Stimulated activated CD4-positive, alpha-beta T cell treated with anti-CD3 and anti-CD28 coated beads, Interleukin-1b, Interleukin-23, amount 100 ng/mL, for 4 hours (primary cell): ENCODE measurements at places on chromosomes 1 and 21.

DNA sequence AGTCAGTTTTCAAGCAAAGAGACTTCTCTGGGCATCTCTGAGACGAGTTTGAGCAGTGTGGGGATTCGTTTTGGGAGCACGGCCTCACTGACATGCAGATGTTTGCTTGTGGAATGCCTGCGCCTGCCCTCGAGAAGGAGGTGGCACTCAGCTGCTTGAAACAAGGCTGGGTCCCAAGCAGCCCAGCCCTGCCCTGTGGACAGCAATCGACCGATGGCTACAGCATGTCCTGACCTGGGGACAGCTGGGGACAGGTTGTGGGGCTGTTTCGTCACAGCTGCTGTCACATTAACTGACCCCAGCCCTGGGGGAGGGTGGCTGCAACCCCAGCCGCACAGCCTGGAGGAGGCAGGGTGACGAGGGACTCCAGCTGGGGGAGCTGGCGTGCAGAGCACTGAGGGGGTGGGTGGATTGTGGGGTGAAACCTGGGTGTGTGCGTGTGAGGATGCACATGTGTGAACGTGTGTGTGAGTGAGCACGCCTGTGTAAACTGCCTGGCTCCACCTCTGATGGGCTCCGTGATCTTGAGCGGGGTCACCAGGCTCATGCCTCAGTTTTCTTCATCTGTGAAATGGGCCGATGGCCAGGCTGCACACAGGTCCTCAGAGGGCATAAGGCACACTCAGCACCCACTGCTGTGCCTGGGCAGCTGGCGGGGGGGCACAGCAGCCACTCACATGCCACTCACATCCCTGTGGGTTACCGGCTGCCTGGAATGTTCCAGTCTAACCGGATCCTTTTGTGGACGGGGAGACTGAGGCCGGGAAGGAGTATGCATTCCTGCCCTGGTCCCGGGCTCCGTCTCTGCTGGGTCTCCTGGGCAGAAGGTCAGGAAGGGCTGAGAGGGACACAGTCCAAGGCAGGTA is 49.3 kb downstream of the COL18A1 start:
- DNase-seq = no peak

DNA sequence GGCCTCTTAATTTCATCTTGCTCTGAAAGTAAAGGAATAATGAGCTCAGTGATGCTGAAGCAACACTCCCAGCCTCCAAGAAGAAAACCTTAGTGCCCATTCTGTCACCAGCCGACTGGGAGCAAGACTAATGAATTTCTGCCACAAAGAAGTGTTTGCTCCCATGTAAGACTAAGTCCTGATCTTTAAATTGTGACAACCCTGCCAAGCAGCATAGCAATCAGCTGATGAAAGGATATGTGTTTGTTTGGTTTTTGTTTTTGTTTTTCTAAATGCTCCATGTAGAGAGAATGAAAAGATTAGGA is 113.7 kb upstream of the PALMD start:
- no peak for DNase-seq

- no peak for DNase-seq
Measured at GRCh38 chr1:225617479-225617878, 35.4 kb downstream of the ENAH start.

- DNase-seq = no peak
Measured at GRCh38 chr21:20570824-20571232, 427.4 kb upstream of the NCAM2 start.

DNA sequence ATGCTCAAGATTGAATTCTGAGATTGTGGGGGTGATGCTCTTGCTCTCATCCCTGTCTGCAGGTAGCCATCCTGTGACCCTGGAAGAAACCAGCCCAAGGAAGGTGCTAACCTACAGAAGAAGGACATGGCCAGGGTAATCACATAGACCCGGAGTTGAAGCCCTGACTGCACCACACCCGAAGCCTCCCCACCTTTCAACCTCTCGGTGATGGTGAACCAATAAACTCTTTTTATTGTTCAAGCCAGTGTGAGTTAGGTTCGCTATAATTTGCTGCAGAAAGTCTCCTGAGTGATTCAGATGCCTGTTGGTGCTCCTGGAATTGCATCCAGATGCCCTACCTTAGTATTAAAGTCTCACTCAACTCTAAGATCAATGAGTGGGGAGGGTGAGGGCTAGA is 163.6 kb downstream of the PLPP3 start:
- DNase-seq = no peak

GRCh38 chr1:223776826-223777454 is 64.6 kb downstream of the CAPN2 start:
- no peak for DNase-seq

- peak; percentile 58 for DNase-seq
Measured at GRCh38 chr1:179002552-179003345, 22.9 kb upstream of the FAM20B start.

DNA sequence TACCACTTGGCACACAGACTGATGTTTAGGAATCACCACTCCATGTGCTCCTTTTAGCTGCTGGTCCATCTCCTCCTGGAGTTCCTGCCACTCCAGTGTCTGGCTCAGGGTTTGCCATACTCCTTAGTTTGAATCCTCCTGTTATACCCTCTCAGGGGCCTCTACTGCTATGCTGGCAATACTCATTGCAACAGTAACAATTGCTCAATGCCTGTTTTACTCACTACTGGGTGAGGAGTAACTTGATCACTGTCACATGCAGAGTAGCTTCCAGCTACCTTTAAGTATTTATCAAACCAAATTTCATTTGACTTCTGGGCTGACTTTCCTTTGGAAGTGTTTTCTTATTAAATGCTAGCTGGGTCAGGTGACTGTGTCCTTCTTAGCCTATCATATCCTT is 107.2 kb upstream of the WLS start:
- no peak for DNase-seq

DNA sequence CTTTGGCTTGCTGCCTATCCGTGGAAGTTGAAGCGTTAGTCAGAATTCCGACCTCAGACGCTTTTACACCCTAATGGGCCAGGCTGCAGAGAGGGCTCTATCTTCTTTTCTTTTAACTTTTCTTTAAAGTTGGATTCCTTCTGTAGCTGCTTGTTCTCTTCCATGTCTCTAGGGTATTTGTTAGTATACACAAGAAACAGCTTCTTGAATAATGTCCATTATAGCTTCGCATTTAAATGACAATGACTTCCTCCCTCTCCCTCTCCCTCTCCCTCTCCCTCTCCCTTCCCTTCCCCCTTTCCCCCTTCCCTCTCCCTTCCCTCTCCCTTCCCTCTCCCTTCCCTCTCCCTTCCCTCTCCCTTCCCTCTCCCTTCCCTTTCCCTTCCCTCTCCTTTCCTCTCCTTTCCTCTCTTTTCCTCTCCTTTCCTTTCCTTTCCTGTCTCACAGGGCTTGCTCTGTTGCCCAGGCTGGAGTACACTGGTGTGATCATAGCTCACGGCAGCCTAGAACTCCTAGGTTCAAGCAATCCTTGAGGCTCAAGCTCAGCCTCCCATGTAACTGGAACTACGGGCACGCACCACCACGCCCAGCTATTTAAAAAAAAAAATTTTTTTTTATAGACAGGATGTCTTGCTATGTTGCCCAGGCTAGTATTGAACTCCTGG is 33.0 kb downstream of the RIPPLY3 start:
- no peak for DNase-seq

- no peak for DNase-seq
Measured at GRCh38 chr1:225617956-225618355, 35.0 kb downstream of the ENAH start.

- DNase-seq = no peak
Measured at GRCh38 chr1:39103328-39104157, 77.4 kb downstream of the NDUFS5 start.

DNA sequence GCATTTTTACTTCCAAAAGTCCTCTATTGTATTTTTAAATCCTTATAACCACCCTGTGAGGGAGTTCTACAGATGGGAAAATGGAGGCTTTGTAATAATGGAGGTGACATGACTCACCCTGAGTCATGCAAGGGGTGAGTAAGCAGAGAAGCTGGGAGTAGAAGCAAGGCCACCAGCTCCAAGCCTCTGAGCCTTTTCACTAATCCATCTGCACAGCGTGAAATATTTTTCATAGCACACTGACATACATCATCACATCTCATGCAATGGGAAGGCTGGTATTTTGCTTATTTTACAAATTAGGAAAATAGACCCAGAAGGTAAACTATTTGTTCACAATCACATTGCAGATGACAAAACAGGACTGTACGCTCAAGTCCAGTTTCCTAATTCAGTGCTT is 96.9 kb downstream of the KCNH1 start:
- no peak for DNase-seq

DNA sequence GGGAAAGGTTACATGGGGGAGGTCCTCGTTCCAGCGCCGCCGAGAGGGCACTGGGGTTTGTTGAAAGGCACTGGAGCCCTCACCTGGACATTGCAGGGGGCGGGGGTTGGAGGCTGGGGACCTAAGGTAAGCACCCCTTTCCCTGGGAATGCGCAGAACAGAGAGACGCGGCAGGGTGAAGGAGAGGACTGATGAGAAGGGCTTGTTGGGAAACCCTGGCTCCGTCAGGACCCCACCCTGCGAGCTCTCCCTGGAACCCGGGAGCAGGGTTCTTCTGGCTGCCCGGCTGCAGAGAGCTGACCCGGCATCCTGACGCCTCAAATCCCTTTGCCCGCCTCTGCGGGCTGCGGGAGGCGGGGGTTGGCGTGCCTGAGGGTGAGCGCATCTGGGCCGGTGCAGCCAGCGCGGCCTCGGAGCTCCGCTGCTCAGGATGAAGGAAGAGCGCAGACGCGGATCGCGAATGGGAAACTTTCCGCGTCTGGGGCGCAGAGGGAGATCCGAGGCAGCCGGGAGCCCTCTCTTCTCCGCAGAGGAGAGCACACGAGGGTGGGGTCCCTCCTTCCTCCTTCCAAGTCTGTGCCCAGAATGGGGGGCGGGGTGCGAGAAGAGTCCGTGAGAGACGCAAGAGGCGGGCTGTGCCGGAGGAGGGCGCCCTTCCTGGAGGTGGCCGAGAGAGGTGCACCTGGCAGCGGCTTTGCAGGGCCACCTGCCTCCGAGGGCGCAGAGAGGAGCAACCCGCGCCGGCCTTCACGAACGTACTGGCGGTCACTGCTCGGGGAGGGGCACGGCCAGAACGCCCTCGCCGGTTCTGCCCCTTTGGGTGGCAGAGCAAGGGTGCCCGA is 2.4 kb downstream of the IGSF21 start:
- DNase-seq = no peak

DNA sequence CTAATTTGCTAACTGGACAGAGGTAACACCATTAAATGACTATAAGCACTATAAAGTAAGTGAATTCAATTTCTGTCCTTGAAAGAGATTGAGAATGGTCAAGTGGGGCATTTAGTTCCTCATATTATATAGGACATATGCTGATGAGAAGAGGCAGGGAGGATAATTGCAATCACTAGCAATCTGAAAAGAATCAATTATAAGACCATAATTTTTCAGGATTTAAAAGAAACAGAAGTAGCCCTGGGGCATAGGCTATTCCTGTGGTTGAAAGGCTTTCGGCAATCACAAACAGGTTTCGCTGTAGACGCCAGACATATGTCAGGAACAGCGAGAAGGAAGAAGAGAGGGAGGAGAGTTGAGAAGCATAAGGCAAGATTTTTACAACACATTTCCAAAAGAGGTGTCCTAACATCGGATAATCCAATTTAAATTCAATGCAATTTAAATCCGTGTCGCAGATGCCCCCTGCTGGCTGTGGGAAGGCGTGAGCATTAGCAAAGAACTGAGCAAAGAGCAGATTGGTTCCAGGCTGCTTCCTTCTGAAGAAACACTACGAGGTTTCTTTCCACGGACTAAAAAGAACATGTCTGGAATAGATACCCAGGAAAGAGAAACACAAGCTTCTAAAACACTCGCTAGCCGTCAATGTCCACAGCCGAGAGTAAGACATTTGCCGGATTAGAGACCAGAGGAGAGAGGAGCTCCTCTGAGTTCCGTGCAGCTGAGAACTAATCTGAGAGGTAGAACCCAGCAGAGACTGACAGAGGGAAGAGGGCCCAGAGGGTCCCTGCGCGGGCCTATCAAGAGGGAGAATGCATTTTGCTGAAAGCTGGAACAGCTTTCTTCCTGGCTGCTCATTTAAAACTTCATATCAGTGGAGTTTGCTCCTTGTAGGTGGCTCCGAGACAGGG is 27.9 kb downstream of the RGS5 start:
- peak; percentile 30 for DNase-seq

- no peak for DNase-seq
Measured at GRCh38 chr1:7501084-7501491, 270.0 kb upstream of the VAMP3 start.

GRCh38 chr1:8706995-8707396 is 110.4 kb downstream of the RERE start:
- DNase-seq = no peak

DNA sequence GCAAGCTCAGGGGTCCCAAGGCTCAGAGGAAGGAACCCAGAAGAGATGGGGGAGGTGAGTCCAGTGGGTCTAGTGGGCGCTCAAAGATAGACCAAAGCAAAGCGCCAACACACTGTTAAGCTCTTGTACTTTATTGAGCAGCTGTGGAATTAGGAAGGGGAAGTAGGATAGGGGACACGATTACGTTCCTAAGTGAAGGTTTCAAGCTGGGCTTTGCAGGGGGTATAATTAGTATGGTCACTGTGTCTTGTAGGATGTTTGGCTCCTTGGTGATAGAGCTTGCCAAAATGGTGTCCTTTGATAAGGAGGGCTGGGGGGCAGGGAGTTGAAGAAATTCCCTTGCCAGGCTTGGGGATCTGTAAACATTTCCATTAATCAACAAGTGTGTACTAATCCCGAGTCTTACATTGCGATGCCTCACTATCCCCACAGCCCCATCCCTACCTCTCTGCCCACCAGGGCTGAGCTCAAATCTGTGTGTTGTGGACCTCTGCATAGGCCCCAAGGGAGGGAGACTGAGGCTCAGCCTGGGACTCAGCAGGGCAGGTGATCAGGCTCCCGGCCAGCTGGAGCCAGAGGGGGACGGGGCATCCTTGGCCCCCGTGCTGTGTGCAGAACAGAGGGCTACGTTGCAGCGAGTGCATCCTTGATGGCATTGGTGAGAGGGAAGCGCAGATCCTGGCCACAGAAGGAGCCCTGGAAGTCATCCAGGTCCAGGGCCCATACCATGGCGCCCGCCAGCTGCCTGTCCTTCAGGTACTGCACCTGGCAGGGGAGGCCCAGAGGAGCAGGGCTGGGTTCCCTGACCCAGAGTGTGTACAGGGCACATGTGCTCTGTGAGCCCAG is 3.4 kb upstream of the MYBPH start:
- no peak for DNase-seq

DNA sequence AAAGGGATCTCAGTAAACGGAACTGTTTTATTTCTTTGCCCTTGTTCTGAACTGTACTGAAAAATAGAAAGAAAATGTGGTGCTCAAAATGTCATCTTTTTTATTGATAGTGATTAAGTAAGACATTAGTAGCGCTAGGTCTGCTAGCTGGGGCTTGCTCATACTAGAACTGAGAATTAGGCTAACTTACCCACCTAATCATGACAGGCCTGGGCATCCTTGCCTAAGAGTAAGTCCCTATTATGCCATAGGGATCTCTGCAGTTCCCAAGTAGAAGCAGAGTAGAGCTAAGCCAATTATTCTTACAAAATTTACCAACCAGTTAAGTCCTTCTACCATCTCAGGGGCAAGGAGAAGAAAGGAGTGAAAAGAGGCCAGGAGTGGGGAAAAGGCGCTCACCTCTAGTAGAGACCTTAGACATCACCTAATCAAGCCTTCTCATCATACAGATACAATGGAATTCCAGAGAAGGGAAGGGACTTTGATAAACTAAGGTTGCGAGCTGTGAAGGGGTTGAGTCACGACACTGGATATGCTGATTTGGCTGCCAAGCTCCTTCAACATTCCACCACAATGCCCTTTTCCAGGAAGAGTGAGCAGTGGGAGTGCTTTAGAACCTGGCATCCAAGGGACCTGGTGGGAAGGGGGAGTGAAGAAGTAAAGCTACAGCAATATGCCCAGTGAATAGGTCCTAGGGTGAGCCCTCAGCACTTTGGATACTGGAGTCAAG is 27.7 kb upstream of the RPTN start:
- DNase-seq = no peak
